ENCODE measurements at places on chromosomes 4 and X.

- no peak for DNase-seq
These were observed 88.9 kb downstream of the CC2D2A start for GRCh38 chr4:15558561-15558960.

- no peak for DNase-seq
These were observed 28.3 kb downstream of the ADD1 start for GRCh38 chr4:2871911-2872310.

GRCh38 chr4:66569228-66569627 is 898.9 kb upstream of the EPHA5 start:
- no peak for DNase-seq

DNA sequence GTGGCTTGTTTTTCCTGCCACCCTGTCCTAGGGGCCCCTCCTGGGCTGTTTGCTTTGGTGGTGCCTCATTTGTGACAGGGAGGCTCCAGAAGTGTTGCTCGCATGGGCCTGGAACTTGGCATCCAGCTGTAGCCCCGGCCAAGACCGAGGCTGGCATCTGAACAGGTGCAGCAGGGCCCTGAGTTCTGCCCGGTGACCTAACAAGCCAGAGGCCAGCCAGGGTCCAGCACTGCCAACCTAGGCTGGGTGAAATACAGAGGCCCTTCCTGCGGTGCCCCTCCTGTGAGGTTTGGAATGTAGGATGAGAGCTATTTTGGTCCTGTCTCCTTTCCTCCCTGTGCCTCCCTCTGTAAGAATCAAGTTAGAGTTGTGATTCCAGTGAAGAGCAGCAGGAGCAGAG is 58.5 kb downstream of the STARD8 start:
- no peak for DNase-seq

DNA sequence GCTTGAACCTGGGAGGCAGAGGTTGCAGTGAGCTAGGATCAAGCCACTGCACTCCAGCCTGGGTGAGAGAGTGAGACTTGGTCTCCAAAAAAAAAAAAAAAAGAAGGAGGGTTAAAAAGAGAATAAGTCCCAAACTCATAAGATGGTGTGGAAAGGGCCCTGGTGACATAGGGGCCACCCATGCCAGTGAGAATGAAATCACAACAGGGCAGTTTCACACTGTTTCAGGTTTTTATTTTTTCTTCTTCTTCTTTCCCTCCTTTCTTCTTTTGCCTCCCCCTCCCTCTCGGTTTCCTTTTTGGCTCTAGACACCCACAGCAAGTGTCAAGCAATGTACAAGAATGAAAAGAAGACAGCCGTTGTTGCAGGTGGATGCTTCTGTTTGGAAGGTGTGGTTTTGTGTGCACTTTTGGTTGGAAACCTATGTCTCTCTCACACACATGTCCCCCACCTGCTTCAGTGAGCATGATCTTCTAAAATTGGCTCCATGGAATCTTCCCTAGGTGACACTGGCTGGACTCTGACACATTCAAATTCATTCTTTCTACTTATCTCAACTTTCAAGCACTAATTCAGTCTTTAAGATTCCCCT is 14.4 kb upstream of the TLR8 start:
- no peak for DNase-seq

DNA sequence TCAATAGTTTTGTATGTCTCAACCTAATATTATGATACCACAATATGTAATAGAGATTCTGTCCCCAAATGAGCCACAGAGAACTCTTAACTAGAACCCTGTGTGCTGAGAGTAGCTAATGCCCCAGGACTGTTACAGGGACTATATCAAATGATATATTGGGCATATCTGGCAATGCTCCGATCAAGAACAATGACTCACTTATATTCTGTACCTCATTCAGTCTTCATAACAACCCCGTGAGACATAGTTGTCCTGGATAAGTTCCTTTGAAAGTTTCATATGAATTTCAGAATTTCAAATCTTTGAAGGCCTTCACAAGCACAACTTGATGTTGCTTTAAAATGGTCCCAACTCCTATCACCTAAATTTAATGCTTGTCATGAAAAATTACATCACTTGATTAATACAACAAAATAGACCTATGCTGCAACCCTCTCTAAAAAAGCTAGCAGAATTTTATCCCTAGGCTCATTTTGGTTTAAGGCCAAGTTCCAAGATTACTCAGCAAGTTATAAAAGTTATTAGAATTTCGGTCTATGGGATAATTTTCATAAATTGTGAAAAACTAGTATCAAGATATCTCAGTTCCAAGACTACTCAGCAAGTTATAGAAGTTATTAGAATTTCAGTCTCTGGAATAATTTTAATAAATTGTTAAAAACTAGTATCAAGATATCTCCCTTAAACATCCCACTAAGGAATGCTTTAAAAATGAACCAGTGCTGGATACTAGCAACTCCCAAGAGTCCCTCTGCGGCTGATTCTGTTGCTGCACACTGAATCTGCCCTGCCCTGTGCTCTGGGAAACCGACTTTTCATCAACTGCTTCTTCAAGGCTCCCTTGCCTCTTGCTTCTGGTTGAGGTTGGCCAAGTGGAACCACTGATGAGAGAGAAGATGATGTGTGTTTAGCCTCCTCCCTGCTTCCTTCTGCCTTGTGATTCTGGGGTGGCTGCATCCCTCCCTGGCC is 6.0 kb upstream of the ANXA3 start:
- DNase-seq: no peak

DNA sequence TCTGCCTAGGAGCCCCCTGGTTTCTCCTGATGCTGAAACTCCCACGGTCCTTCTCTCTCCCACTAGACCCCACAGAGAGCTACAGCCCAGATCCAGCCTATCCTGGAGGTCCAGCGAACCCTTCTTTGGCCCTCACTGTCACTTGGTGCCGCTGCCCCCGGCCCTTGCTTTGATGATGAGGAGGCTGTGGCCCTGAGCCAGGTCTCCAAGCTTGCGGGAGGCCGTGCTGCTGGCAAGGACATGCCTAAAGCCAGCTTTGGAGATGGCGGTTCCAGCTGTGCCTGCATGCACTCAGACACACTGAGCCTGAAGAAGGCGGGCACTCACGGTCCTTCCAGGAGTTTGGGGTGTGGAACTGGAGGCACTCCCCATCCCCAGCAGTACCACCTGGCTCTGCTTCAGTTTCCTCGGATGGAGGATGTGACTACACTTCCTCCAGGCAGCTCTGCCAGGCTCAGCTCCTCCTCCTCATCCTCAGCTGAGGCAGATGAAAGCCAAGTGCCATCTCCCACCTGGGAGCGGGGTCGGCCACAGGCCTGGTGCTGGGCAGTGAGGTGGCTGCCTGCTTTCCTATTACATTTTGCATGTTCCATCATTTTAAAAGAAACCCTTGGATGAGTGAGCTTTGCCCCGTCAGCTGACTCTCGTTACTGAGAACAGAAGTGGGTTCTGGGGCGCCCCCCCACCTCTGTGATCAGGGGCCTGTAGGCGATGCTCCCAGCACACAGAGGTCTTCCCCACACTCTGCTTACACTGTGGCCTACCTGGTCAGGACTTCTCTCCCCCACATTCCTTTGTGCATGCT is 9.0 kb downstream of the TNIP2 start:
- DNase-seq: no peak

DNA sequence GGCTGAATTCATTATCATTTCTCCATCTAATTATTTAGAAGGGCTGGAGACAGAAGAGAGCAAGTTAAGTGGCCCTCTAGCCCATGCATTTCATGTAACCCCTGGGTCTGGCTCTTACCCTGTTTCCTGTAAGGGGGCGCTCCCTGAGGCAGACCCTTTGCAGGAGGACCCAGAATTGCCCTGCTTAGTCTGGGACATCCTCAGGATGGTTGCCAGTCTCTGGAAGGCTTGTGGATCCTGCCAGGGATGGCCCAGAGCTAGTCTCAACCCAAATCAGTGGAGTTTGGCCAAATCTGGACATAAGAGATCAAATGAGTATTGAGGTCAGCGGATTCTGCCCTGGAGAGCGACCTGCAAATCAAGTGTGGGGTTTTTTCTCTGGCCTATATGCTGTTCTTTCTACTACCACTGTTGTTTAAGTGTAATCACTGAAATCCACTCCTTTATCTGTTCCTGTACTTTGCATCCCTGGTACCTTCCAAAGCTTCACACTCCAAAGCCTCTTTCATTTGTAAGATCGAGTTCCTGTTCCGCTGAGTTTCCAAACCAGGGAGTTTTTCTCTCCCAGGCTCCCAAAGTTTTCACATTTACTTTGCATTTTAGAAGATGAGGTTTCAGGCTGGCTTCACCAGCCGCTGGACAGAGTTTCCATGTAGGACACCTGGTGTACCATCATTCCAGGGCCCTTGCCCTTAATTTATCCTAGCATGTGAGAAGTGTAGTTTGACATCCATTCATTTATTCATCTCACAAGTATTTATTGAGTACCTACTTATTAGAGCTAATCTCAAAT is 6.3 kb downstream of the KLF3 start:
- DNase-seq: no peak

GRCh38 chr4:184423003-184423686 is 51.2 kb downstream of the IRF2 start:
- no peak for DNase-seq

DNA sequence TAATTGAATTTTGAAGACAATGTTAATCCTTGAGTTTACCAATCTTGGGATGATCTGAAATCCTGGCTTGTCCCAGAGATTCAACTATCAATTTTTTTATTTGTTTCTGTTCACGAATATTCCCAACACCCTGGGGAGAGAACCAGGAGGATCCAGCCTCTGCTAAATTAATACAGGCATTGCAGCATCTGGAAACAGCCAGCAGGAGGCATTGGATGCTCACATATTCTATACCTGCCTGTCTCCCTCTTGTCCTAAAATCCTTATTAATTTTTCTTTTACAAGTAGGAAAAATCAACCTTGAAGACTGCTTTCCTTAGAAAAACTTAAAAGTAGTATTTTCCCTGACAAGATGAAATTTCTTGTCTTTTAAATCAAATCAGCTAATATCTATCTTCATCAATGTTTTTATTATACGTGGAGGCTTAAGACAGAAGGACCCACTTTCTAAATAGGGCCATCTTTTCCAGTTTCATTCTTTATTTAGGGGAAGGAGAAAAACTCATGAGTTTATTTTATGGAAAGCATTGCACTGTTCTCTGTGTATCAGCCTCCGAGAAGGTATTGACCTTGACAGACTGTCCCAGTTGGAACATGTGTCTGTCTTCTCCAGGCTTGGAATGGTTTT is 102.4 kb downstream of the CLNK start:
- DNase-seq: no peak

DNA sequence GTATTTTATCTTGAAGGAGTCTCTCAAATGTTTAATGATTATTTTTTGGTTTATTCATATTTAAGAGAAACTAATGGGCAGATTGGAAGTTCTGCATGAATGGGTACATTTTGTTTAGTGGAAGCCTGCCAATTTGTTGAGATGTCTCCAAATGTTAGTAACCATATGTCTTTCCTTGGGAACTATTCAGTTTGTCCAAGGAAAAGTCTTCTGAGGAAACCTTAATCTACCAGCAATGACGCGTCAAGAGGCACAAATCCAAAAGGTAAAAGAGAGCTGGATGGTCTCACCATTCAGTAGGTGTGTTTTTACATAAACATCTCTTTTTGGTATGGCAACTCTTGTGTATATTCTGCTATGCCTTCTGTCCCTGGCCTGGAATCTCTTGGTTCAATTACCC is 37.4 kb upstream of the NDST3 start:
- no peak for DNase-seq

GRCh38 chr4:76156635-76157034 is 8.4 kb upstream of the NUP54 start:
- no peak for DNase-seq

DNA sequence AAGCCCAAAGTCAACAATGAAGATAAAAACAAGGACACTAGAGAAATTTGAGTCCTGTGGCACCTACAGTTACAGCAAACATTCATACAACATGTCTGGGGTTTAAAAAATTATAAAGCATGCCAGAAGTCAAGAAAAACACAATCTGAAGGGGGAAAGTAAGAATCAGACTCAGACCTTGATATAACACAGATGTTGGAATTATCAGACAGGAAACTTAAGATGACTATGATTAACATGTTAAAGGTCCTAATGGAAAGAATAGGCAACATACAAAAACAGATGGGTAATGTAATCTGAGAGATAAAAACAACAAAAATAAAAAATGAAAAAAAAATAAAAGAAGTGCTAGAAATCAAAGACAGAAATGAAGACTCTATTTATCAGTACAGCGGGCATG is 446.5 kb downstream of the SPRY1 start:
- no peak for DNase-seq

GRCh38 chr4:37685823-37686372 is 278 bp downstream of the RELL1 start:
- peak; percentile 48 for DNase-seq

GRCh38 chrX:37380924-37381323 is 31.8 kb downstream of the PRRG1 start:
- DNase-seq: no peak

GRCh38 chrX:140274811-140275525 is 229.9 kb downstream of the SOX3 start:
- DNase-seq: no peak

GRCh38 chr4:139559089-139559479 is 3.1 kb upstream of the SETD7 start:
- DNase-seq: no peak

GRCh38 chr4:156347412-156348075 is 393.9 kb upstream of the CTSO start:
- DNase-seq: no peak

DNA sequence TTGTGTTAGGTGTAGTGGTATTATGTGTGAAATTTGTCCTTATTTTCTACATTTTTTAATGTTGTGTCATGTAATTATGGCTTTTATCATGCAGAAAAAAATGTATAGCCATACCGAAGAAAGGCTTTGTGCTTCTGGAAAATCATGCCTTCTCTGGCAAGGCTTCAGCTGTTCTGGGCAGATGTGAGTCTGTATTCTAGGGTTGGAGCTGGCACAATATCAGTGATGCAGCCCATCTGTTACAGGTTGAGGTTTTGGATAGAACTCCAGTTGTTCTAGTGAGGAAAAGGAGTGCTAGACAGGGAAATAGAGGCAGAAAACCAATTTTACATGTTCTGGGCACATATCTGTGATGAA is 44.8 kb upstream of the PRSS12 start:
- no peak for DNase-seq

GRCh38 chrX:23435108-23435507 is 100.5 kb downstream of the PTCHD1 start:
- no peak for DNase-seq

- DNase-seq: no peak
These were observed 11.7 kb downstream of the UGT2B4 start for GRCh38 chr4:69484011-69484410.

All from stimulated activated CD4-positive, alpha-beta T cell treated with anti-CD3 and anti-CD28 coated beads, Interleukin-4, amount 100 ng/mL, for 24 hours (primary cell).